Stimulated activated CD4-positive, alpha-beta T cell treated with anti-CD3 and anti-CD28 coated beads, Interleukin-2, amount 100 ng/mL, for 4 hours (primary cell): ENCODE measurements at places on chromosomes 3 and 15.

DNA sequence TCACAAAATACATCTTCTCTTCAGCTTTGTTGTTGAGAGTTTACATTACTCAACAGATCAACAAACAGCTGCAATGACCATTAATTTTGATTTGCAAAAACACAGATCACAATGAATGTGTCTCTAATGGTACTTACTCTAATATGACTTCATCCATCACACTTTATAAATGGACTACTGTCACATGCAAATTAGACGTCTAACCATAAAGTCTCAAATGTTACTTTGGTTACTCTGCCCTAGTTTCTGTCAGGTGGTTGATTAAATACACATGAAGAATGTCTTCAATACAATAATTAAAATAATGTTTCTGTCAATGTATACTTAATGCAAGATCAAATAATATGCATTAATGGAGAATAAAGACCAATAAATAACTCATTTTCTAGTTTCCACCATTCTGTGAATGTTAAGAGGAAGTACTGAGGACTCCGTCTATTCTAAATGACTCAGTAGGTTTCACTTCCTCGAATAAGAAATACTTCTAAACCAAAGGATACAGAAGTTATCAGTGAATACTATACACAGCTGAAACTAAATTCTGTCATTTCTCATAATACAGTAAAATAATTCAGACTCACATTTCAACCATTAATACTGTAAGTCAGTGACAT is 145.8 kb downstream of the CBLB start:
- DNase-seq, result no peak

GRCh38 chr3:70000563-70001081 is 1.1 kb downstream of the SAMMSON start:
- no peak for DNase-seq

DNA sequence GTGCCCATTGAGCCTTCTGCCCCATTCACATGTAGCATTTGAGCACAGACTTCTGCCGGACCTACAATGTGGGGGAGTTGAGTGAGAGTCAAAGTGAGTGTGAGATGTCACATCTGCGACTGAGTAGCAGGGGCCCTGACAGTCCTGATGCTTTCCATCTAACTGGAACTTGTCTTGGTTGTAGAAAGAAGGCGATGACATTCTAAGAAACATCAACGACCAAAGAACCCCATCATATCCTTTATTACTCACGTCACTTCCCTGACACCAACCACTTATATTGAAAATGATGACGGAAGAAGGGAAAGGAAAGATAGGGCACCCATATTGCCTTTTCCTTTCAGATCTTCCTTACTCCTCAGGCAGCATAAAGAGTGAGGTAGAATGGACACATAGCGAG is 30.5 kb downstream of the SMAD3 start:
- DNase-seq, result no peak

DNA sequence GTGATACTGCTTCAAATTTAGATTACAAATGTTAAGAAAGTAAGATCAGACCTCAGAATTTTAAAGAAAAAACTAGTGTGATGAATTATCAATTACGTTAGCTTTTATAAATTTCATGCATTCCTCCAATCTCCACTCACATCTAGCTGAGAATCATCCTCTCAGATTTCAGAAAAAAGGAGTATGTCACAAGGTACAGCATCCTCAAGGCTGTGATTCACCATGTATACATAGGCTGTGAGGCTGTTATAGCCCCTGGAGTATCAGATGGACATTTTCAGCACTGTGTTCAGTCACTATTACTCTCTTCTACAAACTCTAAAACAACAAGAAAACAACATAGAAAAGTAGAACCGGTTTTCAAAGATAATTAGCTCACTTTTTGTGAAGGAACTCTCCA is 214.4 kb downstream of the PCCB start:
- no peak for DNase-seq

GRCh38 chr3:147915057-147915456 is 505.9 kb downstream of the ZIC1 start:
- DNase-seq, result no peak

DNA sequence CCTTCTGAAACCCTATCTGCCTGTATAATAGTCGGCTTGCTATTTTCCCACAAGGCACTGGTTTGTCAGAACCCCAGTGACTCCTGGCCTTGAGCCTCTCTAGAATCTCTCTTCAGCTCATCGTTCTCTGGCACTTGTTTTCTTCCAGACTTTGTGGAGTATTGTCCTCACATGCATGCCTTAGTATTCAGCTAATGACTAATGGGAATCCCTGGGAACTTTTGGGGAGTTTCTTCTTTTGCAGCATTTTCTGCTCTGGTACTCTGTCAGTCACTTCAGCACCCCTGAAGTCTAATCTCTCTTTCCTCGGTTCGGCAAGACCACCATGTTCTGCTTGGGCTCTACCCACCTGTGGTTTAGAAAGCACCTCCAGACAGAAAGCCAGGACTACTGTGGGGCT is 35.8 kb upstream of the THRB start:
- no peak for DNase-seq

- no peak for DNase-seq
These were observed 5.3 kb upstream of the TXNRD3 start for GRCh38 chr3:126659915-126660886.

GRCh38 chr3:187445356-187445755 is 77.2 kb downstream of the RTP4 start:
- no peak for DNase-seq

DNA sequence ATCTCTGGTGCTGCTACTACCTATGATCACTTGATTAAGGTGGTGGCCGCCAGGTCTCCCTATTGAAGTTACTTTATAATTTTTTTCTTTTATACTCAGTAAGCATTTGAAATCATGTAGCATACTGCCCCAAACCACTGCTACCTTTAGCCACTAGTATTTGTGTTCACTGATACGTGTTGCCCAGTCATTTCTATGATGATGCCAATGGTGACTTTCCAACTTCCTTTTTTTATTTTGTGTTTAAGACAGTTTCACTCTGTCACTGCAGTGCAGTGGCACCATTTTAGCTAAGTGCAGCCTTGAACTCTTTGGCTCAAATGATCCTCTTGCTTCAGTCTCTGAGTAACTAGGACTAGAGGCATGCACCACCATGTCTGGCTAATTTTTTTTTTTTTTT is 598.2 kb downstream of the NAALADL2 start:
- no peak for DNase-seq

DNA sequence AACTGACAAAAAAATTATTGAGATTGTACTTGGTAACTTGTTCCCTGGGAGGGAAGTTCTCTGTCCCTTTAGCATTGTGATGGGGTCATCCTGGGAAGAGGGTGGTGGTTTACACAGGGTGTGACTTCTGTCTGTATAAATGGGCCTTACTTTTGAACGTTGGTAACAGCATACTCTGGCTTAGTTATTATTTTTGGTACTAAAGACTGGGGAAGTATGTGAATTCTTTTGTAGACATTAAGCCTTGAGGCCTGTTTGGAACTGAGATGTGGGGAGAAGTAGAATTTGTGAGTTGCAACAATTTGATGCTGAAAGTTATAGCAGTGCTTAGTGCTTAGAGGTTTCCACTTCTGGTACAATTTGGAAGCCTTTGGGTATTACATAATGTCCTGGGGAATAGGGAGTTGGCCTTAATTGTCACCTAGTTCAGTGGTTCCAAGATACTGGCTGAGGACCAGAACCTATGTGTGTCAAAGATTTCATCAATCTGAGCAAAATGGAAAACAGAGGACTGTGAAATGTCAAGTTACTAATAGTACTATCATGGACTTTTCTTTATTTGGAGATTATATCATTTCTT is 15.9 kb downstream of the TLNRD1 start:
- no peak for DNase-seq

GRCh38 chr15:94682171-94682570 is 450.8 kb downstream of the MCTP2 start:
- no peak for DNase-seq

DNA sequence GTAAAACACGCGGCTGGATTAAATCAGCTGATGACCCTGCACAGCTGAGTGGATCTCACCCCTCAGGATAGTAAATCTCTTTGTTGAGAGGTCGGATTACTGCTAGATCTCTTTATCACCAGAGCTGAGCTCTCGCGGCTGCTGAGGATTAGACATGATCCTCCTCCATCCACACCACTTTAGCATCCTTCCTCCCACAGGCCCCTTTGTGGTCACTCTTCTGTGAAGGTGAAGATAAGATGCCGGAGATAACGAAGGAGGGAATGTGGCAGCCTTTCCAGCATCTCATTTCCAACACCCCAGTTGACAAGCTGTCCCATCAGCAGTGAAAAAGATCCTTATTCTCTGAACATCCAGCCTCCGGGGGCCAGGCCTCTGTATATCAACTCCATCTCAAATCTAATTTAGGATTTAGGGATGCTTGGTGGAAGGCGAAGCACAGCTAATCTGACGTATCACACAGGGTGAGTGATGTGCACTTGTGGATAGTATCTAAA is 47.5 kb upstream of the SELENOK start:
- no peak for DNase-seq

DNA sequence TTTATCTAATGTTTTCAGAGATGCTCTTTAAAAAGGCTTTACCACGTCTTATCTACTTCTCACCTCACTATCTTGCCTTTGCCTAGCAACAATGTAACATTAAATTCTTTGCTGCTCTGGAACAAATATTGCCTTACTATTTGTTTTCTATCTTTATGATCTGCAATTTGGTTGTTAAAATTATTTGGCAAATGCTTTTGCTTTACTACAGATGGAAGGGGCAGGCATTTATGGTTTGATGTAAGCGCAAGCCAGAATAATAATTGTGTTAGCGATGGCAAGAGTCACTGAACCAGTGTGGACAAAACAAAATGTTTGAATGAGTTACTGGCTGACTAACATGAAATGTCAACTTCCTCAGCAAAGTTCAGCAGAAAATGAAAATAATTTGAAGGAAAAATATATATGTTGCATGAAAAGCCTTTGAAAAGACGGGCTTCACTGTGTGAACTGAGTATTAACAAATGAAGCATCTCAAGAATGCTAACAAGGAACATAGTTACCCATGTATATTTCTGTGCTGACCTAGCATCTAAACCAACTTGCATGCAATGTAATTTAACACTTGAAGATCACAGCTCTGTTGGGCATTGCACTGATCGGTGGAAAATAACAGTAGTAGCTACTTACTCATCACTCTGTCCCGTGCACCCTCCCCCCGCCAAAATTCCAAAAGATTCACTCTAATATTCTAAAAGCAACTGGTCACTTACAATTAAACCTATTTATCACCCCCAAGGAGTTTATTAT is 454.0 kb upstream of the ARHGEF26 start:
- no peak for DNase-seq

DNA sequence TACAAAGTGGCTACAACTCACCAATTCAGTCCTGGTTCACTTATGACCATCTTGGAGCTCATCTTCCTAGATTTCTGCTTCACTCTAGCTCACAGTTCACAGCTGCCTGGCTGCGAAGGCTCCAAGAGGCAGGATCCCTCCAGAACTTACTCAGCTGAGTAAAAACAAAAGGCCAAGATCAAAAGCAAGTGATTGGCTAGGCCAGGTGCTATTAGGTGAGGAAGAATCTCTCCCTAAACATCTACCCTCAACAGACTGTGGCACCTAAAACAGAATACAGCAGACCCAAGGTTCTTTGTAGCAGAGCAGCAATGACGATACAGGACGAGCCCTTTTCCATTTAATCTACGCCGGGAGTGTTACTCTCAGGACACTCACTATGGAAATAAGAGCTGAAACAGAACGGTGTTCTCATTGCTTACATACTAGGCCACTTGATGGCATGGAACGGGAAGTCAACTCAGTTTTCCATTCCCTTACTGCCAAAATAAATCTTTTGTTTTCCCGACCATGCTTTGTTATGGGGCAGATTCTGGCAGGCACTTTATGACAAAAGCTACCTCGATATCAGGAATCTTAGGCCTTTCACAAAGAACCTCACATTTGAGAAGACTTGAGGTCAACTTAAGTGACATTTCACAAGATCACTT is 901 bp downstream of the ICE2 start:
- DNase-seq, result no peak
